ENCODE measurements at places on chromosomes 11 and 22.

DNA sequence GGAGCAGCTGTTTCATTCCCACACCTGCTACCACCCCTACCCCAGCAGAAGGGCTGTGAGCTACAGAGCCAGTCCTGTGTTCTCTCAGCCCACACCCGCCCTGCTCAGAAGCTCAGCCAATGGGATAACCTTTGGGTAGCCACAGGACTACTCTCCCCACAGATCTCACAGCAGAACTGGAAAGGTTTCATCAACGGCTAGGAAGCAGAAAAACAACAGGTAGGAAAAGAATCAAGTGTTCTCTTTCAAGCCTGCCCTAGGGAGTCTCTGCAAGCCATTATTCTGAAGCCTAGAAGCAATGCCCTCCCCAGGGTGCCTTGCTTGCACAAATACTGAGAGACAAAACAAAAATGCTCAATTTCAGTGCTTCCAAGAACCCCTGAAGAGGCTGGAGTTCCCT is 77.2 kb downstream of the TMPRSS5 start:
- no peak for DNase-seq

- no peak for DNase-seq
These were observed 82.9 kb downstream of the EXT2 start for GRCh38 chr11:44178381-44178780.

DNA sequence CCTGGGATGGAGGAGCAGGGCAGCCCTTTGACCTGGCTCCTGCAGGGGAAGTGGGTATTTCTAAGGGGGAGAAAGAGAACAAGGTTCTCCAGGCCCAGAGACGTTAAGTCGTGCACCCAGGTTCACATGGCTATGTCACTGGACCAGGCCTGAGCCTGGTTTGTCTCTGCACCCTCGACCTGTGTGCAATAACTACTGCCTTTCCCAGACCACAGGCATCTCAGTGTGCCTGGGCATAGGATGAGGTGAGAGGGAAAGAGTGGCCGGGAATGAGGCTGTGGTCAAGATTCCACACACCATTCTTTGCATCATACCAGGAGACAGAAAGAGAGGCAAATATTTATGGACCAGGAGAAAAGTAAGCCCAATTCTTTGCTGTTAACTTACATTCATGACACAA is 66.8 kb downstream of the PRR5L start:
- no peak for DNase-seq

GRCh38 chr11:18728658-18729057 is 2.7 kb upstream of the IGSF22 start:
- no peak for DNase-seq

DNA sequence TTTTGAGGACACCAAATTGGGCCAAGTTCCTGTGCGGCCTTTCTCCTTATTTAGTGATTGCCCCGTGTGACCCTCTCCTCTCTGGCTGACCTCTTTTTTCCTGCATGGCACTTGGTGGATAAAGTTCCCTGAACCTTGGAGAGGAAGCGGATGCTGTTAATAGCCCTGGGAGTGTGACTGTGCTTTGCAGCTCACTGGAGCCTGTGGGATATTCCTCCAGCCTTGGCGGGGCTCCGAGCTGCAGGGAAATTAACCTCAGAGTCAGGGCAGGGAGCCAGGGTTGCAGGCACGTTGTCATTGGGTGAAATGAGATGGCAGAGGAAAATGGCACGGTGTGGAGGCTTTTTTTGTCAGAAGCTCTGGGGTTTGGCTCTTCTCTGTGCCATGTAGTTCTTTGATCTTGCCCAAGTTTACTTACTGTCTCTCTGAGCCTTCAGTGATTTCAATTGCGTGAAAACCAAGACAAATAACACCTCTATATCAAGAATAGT is 965 bp downstream of the OR9Q1 start:
- DNase-seq = no peak

DNA sequence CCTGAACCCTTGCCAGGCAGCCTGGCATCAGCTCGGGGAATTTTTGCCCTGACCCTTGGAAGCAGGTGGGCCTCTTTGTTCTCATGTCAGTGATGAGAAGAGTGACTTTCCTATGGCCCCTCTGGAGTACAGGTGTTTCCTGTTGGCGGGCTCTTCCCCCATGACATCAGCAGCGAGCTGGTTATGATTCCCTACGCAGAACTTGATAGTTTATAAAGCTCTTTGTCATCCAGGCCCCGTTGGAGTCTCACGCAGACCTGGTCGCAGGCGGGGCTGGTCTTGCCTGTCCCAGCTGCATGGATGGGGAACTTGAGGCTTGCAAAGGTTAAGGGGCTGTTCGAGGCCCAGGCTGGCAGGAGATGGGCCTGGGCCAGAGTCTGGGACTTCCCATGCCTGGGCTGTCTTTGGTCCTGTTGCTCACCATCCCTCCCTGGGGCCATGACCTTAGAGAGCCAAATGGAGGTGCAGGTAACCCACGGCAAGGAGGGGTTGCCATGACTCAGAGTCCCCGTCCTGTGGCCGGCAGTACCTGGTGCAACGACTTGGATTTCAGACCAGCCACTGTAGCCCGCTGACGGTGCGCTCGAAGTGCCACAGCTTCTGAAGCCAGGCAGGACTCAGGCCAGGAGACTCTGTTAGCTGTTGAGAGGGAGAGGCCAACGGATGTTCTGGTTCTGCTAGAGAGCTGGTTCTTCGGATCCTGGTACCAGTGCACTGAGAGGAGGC is 45.9 kb upstream of the PPP6R3 start:
- DNase-seq = no peak

GRCh38 chr11:109783840-109784239 is 309.4 kb upstream of the ZC3H12C start:
- no peak for DNase-seq

GRCh38 chr22:49236541-49237075 is 591.1 kb downstream of the BRD1 start:
- DNase-seq = no peak

- no peak for DNase-seq
These were observed 456.5 kb upstream of the ANO5 start for GRCh38 chr11:21736404-21736803.

- DNase-seq = no peak
These were observed 40.7 kb downstream of the MRE11 start for GRCh38 chr11:94452988-94453387.

DNA sequence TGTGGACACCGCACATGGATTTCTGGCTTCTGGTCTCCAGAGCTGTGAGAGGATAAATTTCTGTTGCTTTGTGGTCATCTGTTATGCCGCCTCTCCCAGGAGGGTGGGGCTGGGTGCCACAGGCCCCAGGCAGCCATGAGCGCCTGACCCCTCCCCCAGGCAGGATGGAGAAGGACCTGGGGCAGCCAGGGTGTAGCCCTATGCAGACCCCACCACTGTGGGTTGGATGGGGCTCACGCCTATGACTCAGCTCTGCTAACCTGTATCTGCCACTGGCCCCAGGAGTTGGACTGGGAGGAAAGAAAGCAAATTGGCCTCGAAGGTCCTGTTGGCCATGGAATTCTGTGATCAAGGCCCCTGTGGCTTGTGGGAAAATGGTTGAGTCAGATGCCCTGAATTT is 1351.1 kb downstream of the BRD1 start:
- DNase-seq = no peak

GRCh38 chr22:20788627-20789344 is 14.9 kb downstream of the SERPIND1 start:
- no peak for DNase-seq

GRCh38 chr11:113494021-113494420 is 18.8 kb upstream of the DRD2 start:
- DNase-seq = no peak

DNA sequence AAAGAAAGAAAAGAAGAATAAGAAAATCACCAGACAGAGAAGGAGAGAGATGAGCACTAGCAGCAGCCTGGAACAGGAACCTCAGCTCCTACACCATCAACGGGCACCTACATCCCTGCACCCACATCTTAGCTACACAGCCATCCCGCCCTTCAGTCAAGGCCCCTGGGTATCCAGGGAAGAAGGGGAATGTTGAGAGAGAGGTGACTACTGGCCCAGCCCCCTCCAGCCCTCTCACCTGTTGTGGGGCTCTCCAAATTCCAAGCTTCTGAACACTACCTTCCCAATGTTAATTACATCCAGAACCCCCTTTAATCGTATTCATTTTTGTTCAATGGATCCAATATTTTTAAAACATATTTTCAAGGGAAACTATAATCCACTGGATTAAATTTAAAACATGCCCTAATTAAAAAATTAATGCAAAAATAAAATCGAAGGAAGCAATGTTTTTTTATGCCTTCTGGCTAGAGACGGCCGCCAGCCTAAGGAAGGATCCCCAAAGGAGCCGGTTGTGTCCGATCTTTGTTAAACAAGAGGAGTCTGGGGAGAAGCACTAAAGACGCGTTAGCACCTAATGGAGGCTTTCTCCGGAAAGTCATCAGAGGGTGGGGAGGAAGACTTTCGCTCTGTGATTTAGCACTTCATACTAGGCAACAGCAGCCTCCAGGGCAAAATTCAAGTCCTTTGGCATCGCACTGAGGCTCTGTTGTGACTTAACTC is 9.5 kb downstream of the TPST2 start:
- no peak for DNase-seq

DNA sequence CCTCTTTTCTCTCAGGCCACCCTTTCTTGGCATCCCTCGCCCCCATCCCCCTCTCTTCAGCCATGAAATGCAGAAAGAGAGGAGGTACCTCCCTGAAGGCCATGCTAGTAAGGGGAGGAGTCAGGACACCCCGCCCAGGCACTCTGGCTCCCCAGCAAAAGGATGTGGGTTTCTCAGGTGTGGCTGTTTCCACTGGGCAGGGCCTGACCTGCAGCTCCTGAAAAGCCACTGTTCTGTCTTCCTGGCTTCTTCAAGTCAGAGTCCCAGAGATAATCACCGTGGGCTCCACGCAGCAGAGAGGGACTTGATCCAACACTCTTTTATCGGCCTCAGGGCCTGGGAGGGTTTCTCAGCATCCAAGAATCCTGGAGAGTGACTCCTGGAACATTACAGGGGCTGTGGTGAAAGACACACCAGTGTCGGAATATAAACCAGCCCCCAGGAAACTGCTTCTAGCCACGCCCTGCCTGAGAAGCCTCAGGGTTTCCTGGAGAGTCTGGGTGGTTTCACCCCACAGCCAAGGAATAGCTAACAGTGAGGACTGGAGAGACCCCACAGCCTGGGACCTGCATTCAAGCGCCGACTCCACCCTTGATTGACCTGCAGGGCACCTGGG is 45.7 kb upstream of the TSPAN18 start:
- peak; percentile 5 for DNase-seq
